ENCODE measurements at places on chromosomes 4 and X.

DNA sequence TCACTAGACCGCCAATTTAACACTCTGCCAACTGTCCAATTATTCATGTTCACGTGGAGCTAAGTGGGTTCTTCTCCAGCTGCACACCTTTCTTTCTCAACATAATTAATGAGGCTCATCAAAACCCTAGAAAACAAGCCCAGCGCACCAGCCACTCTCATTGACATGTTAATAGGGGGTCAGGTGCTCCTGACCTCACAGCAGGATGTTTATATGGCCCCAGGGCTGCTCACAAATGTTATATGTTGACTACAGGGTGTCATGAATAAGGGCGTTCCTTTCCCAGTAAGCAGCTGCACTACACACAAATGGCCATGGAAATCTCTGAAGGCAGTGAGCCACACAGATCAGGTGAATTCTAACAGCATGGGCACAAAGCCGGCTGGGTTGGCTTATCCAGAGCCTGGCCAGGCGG, 209.8 kb downstream of the MGST2 start:
- DNase-seq = no peak

- no peak for DNase-seq
Observed at GRCh38 chrX:110732266-110732665, 63.4 kb downstream of the CHRDL1 start.

DNA sequence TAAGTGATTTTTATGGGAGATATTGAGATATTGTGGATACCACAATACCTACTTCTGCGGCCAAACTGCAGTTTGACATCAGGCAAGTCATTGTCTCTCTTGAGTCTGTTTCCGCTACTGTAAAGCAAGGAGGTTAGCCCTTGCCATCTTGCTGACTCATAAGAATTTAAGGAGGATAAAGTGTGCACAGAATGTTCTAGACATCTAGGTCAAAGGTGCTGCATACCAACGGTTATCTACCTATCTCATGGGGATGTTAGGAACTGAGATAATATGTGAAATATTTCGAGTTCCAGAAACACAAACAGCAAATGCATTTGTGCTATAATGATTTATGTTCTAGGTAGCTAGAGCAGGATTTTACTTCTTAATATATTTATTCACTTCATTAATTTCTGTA, 211.5 kb upstream of the NR3C2 start:
- DNase-seq = no peak

DNA sequence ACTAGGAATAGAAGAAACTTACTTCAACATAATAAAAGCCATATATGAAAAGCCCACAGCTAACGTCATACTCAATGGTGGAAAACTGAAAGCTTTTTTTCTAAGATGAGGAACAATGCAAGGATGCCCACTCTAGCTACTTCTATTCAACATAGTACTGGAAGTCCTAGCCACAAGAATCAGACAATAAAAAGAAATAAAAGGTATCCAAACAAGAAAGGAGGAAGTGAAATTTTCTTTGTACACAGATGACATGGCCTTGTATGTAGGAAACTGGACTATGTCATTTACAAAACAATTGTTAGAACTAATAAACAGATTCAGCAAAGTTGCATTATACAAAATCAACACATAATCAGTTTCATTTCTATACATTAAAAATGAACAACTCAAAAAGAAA, 25.5 kb upstream of the NXT2 start:
- DNase-seq = no peak

- no peak for DNase-seq
Observed at GRCh38 chrX:149638860-149639259, 7.3 kb upstream of the TMEM185A start.

DNA sequence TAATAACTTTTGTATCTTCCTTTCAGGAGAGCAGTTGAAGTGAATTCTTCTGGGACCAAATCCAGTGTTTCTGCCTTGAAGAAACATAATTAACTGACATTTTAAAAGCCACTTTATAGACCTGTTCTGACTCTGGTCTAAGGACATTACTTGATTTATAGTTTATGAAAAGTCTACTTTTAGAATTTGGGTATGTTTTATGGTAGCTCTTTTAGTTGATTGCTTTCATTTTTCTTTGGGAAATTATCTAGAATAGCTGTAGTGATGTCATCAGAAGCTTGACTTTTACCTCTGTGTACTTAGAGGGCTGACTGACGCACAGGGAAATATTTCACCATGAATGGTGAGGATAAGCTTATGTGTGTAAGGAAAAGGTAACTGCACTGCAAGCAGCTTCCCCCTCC, 131.8 kb upstream of the LIMCH1 start:
- DNase-seq = no peak

- DNase-seq = no peak
Observed at GRCh38 chr4:149719806-149720205, 95.8 kb downstream of the IQCM start.

DNA sequence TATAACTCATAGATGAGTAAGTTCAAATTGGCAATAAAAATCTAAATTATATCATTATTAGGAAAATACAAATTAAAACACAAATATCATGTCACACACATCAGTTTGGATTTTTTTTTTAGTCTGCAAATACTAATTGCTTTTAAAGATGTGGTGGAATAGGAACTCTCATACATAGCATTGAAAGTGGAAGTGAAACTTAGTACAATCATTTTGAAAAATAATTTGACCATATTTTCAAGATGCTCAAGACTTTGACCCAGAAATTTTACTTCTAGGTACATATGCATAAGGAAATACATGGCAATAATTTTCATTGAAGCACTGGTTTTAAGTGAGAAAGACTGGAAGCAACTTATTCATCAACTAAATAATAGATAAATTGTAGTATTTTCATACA, 147.5 kb upstream of the SMIM31 start:
- no peak for DNase-seq

DNA sequence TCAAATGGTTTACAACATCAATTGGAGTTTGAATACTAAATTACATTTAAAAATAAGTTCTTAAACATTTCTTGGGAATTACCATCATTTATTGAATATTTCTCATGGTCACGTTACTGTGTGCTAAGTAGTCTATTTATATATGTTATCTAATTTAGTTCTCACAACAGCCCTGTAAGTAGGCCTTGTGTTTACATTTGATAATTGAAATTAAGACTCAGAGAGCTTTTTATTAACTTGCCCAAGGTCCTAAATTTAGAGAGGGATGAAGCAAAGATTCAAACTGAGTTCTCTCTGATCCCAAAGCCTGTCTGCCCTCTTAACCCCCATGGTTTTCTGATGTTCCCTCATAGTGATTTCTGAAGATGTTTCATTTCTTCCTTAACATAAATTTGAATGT, 103.7 kb downstream of the CEP135 start:
- DNase-seq = no peak

DNA sequence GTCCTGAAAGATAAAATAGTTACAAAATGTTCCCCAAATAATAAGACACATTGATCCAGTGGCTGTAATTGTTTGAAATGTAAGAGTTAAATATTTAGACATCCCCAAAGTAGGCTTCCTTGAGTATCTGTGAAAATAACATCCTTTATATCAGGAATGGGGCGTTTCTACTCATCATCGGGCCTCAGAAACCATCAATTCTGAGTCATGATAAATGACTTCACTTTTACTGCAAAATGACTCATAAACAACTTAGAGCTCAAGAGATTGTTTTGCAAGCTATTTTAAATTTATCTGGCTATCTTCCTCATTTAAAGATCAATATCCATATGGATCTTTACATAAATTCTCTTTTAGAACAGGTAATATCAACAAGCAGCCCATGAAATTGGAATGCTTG, 369.4 kb upstream of the CNKSR2 start:
- no peak for DNase-seq

GRCh38 chr4:91826186-91826585, 477.6 kb upstream of the GRID2 start:
- DNase-seq = no peak

DNA sequence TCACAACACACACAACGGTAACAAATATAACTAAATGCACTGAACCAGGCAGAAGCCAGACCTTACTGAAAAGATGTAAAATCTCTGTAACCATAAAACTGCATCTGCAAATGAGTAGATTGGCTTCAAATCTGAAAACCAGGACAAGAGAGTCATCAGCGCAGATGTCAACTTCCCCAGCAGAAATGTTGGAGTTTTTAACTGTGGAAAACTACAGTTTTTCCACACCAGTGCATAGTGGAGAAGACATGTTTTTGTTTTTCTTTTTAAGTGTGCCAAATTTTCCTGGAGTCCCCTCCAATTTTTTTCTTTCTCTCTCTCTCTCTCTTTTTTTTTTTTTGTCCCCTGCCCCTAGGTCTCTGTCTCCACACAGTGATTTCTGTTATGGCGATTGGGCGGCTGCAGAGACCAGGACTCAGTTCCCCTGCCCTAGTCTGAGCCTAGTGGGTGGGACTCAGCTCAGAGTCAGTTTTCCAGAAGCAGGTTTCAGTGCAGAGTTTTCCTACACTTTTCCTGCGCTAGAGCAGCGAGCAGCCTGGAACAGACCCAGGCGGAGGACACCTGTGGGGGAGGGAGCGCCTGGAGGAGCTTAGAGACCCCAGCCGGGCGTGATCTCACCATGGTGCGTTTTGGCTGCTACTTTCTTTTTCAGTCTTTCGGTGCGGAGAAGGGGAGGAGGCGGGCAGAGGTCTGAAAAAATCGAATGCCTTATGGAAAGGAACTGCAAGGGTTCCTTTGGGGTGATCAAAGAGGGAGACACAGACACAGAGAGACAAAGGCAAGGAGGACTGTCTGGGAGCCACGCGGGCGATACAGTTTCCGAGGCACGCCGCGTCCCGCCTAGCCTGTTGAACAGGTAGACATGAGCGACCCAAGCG, at the start of gene GUCY1A1:
TSS of gene GUCY1A1 (plus strand) at position 505 of the 878 bp plus-strand sequence. CDS start 30,020 bp downstream, outside the sequence.
- DNase-seq = no peak

GRCh38 chrX:65578346-65578745, 43.8 kb upstream of the LAS1L start:
- no peak for DNase-seq

DNA sequence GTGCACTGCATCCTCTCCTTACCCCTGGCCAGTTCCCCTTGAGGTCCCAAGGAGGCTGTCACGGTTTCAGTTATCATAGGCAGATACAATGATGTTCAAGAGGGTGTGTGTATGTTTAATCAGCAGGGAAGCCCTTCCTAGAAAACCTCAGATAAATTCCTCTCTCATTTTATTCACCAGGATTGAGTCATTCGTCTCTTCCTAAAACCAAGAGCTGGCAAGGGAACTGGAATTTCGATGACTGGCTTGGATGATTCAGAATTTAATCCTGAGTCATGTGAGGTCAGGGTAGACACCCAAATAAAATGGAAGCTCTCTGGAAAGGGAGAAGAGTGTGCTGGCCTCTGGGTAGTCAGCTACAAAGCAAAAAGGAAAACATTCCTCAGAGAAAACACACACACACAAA, 106.2 kb upstream of the RAPGEF2 start:
- no peak for DNase-seq

GRCh38 chrX:154056770-154057241, 37.1 kb upstream of the IRAK1 start:
- DNase-seq = no peak

DNA sequence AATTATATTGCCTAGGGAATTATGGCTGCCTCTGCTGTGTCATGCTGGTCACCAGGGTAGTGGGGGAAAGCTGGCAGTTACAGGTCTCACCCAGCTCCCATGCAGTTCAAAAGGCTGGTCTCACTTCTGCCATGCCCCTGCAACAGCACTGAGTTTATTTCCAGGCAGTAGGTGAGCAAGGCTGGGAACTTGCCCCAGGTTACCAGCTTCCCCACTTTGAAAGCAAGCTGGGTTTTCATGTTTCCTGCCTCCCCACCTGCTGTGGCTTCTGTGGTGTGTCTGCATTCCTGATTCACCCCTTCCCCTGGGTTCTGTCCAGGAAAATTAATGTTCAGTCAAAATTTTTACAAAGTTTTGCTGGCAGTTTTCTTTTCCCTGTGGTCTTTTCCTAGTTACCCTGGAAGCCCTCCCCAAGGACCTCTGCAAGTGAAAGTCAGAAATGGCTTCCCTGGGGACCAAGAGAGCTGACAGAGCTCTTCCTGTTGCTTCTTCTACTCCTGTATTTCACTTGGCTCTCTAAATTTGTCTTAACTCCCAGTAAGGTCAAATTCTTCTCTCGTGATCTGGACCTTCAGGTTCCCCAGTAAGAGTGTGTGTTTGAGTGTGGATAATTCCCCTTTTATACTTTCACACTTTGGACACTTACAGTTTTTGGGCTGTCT, 58.5 kb upstream of the AGTR2 start:
- no peak for DNase-seq

DNA sequence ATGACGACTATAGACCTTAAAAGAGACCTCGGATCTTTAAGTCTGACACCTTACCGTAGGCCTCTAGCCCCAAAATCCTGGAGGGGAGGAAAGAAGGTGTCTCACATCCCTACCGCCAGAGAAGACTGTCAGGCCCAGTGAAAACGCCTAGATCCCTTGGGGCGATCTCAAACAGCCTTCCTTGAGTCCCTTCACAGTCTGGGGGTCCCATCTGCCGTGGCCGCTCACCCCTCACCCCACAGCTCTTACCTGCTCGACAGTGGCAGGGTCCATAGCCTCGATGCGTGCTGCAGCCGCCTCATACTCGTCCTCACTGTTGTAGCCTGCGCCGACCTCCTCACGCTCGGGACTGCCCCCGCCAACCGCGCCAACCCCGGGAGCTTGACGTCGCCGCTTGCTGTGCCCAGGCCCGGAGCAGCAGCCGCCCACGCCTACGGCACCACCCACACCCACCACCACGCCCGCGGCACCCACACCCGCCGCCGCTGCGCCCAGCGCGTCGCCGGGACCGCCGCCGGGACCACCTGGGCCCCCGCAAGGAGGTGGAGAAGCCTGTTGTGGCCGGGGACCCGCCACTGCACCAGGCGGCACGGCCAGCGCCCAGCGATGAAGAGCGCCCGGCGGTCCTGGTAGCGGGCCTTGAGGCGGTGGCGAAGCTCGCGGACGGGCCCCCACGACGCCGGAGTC, 536 bp downstream of the OTUD5 start:
- peak; percentile 45 for DNase-seq

DNA sequence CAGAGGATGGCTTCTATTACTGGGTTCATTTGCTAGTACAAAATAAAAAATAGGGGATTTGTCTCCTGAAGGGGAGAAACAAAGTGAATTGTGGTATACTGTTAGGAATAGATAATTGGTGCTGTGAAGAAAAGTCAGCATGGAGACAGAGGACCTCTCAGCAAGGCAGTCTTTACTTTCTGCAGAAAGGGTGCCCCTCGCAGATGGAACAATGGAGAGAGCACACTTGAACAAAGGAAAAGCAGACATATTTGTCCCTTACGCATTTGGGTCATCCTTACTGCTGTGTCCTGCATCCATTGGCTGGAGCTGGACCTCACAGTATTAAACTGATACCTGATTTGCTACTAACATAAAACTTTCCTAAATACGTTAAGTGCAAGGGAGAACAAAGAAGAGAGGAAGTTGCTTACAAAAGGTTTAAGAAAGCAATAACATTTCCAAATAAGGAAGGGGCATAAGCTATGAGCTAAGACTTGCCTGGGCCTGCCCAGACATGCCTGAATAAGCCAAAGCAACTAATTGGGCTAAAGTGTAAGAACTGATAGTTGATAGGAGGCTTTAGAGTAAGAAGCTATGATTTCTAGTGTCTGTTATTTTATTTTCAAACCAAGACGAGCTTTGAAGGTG, 83.8 kb downstream of the CCKAR start:
- no peak for DNase-seq

- peak; percentile 61 for DNase-seq
Observed at GRCh38 chr4:8228319-8229250, 29.5 kb downstream of the SH3TC1 start.

All from activated T-helper 9 cell treated with anti-CD3 and anti-CD28 coated beads, Interleukin-2, amount 50 U/mL, for 16 hours (primary cell).